Muscle of arm (tissue), 14 donors: ENCODE measurements at places on chromosomes 5 and 9. TPM values are rescaled to one million over a fixed set of nuclear protein-coding genes. Genes with fewer than 3 reads are reported as not detected.

The SHOC1 gene
- 0.15 TPM for polyA plus RNA-seq

GRCh38 chr5:135488727-135489465 is 36.7 kb upstream of the TIFAB start:
- no peak for DNase-seq

DNA sequence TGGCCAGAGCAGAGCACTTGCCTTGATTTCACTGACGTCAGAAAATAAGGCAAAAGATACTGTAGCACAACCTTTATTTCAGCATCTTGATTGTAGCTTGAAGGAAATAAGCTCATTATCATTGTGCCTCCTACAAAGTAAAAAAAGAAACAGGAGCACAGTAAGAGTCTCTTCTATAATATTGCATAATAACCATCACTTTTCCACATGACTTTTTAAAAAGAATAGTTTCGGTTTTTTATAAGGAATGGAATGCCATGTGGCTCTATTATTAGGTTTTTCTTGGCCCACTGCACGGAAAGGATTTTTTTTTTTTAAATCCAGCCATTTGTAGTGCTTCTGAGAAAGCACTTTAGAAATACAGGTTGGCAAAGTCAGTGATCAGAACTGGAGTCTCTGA is 655.3 kb downstream of the LRRC70 start:
- peak; percentile 43 for DNase-seq

- DNase-seq, result no peak
These were observed 204.4 kb upstream of the IER5L start for GRCh38 chr9:129382281-129383018.

- peak; percentile 9 for DNase-seq
These were observed 44.7 kb upstream of the DMAC1 start for GRCh38 chr9:7844242-7844641.

The PTGR1 gene
- polyA plus RNA-seq, result not detected

DNA sequence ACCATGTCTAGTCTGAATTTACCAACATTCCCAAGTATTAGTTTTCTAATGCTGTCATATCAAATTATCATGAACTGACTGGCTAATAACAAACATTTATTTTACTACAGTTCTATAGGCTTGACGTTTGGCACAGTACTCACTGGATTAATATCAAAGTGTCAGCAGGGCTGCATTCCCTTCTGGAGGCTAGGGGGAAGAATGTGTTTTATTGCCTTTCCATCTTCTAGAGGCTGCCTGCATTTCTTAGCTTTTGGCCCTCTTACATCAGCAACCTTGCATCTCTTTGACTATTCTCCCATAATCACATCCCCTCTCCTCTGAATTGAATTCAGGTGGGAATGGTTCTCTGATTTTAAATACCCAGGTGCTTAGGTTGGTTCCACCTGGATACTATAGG is 84.7 kb downstream of the EDIL3 start:
- no peak for DNase-seq

DNA sequence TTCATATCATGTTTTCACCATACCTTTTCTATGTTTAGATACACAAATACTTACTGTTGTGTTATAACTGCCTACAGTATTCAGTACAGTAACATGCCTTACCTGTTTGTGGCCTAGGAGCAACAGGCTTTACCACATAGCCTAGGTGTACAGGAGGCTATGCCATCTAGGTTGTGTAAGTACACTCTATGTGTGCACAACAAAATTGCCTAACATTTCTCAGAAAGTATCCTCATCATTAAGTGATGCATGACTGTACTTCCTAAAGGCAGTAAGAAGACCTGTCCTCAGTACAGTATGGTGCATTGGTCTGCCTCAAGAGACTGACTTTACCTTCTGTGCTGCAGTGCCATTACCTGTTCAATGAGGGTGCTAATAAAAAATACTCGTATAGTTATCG is 7.9 kb downstream of the TXN start:
- no peak for DNase-seq

DNA sequence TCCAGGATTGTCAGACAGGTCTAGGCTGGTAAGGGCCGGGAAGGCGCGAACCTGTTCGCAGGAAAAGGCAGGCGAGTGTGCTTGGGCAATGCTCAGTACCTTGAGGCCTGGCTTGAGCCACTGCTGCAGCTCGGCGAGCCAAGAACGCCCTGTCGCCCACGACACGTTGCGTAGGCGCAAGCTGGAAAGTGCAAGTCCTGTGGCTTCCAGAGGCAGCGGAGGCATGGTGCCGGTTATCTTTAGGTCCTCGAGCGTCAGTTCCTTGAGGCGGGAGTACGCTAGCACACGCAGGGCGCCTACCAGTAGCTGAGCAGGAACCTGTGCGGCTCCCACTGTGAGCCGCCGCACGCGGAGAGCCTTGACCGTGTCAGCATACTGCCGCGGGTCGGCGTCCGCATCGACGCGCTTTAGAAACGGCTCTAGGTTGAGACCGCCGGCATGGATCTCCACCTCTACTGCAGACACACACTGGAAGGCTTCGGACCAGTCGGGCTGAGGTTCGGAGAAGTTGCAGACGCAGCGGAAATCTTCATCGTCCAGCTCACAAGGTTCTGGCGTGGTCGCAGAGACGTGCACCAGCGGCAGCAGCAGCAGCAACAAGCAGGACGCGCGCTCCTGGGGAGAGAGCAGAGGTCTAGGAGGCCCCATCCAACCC is 482 bp downstream of the CD14 start:
- peak; percentile 36 for DNase-seq
